ENCODE measurements at places on chromosomes 12 and 14.

DNA sequence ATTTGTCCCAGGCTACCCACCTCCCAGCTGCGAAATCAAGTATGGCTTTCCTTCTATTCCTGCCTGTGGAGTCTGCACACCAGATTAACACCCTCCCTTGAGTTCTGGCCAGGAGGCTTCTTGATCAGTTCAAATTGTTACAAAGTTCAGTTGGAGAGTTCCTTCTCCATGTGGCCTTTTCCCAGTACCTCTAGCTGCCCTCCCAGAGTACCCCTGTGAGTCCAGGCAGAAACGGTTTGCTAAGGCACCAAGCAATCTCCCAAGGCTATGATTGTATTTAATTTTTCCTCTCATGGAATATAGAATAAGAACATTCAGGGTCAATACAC is 49.7 kb upstream of the ERGIC2 start:
- no peak for DNase-seq

GRCh38 chr12:104507672-104508071 is 50.9 kb downstream of the CHST11 start:
- no peak for DNase-seq

DNA sequence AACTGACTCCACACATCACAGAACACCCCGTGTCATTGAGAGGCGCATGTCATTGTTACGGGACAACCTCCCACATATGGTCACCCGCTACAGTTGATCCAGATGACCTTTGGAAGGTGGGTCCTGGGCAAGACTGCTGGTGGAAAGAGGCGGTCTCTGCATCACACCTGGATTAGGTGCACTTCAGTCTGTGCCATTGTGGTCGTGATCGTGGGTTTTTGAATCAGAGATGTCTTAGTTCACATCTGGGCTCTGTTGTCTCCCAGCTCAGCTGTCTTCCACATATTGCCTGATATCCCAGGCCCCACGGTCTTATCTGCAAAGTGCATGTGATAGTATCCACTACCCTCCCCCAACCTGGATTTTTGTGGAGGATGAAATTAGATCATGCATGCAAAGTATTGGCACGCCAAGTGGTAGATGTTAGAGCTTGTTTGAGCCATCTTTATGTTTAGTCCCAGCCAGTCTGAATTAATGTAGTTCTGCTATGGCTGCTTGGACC is 208.7 kb upstream of the FOXN3 start:
- DNase-seq, result no peak

DNA sequence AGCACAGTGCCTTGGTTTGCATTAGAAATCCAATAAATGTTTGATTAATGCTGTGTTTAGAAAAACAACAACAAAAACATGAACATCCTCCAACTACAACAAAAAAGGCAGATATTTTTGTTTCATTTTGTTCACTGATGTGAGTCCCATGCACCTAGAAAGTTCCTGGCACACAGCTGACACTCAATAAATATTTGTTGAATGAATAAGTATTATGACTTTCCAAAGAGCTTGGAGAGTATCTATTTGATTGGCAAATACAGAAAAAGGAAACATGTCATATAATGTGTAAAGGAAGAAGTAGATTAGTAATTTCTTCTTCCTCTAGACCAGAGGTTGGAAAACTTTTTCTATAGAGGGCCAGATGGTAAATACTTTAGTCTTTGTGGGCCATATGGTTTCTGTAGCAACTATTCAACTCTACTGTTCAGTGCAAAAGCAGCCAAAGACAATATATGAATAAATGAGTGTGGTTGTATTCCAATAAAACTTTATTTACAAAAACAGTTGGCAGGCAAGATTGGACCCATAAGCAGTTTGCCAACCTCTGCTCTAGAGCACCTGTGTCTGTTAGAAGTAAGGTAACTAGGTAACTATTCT is 312.3 kb upstream of the DIO2 start:
- no peak for DNase-seq

GRCh38 chr12:64270411-64270810 is 48.3 kb upstream of the KICS2 start:
- DNase-seq, result no peak

DNA sequence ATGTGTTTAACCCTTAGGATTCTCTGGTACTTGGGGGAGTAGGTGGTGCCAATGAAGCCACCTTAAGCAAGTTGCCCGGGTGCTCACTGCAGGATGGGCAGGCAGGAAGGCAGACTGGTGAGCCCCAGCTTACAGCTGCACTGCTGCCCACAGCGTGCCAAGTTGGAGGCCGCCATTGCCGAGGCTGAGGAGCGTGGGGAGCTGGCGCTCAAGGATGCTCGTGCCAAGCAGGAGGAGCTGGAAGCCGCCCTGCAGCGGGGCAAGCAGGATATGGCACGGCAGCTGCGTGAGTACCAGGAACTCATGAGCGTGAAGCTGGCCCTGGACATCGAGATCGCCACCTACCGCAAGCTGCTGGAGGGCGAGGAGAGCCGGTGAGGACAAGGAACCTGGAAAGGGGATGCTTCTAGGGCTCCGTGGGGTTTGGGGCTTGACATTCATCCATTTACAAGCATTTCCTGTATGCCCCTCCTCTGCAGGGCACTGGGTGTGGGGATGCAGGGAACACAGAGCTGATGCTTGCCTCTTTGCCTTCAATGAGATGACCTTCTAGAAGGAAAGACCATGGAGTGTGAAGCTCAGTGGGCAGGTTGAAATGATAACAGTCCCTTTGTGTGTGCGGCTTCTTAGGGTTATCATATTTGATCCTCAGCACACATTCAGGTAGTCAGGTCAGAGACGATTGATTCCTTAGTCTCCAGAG is 12.4 kb downstream of the KRT7 start:
- DNase-seq, result no peak

GRCh38 chr12:51975196-51975595 is 23.7 kb downstream of the ACVR1B start:
- no peak for DNase-seq

DNA sequence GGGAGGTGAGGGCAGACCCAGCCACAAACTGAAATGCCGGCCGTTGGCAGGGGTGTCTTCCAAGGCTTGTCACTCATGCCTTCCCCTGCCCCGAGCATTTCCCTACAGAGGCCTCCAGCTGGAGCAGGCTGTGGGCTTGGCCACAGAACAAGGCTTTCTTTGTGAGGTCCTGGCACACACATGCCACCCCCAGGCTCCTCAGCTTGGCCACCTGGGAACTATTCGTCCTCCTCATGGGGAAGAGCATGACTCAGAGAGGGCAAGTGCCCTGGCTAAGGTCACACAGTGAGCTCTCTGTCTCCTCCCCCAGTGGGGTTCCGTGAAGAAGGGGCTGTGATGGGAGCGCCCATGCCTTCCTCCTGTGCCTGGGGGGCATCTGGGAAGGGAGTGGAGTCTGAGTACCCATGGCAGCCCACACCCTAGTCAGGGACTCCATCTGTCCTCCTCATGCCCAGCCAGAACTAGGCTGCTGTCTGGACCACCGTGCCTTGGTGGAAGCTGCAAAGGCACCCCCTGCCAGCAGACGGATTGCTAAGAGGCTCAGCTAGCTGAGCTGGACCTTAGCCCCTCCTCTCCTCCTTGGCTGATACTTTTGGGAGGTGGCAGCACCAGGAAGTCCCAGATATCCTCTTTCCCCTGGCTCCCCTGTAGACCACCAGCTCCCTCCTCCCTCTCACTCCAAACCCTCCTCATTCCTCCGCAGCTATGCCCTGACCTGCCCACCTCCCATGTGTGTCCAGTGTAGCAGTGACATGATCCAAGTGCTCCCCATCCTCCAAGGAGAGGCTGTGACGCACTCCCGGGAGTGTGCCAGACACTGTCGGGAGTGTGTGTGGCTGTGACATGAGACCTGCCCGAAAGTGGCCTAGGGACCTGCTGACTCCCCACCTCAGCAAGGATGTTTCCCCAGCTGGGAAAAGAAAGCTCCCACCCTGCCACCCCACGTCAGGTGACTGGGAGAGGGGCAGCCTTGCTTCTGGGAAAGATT is 21.4 kb downstream of the ABCB9 start:
- no peak for DNase-seq

GRCh38 chr14:54443981-54444380 is 2.8 kb upstream of the CNIH1 start:
- DNase-seq, result no peak

- no peak for DNase-seq
Measured at GRCh38 chr12:9796346-9796745, 30.9 kb upstream of the KLRF1 start.

DNA sequence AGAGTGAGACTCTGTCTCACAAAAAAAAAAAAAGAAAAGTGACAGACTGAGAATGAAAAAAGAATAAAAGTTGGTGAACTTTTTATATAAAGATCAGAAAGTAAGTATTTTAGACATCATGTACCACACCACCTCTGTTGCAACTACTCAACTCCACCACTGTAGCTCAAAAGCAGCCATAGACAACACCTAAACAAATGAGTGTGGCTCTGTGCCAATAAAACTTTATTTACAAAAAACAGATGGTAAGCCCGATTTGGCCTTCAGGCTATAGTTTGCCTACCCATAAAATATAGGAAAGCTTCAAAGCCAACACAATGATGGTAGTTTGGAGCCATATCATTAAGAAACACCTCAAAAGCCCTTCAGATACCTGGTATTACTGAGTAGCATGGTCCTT is 154.5 kb upstream of the FOXN3 start:
- DNase-seq, result no peak

DNA sequence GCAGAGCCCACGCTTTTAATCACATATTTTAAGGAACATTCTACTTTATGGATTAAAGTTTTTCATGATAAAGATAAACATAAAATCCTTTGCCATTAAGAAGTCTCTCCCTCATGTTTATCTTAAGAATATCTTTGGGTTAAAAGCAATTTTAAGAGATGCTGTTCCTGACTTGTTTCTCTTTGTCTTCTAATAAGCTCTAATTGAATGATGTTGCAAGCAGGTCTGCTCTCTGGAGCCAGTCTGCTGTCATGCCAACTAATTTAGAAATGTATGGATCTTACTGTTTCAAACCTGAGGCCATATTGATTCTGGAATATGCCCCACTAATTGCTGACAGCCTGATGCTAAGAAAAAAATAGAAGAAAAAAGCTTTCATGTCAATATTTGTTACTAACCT is 173.6 kb downstream of the TTC8 start:
- no peak for DNase-seq

DNA sequence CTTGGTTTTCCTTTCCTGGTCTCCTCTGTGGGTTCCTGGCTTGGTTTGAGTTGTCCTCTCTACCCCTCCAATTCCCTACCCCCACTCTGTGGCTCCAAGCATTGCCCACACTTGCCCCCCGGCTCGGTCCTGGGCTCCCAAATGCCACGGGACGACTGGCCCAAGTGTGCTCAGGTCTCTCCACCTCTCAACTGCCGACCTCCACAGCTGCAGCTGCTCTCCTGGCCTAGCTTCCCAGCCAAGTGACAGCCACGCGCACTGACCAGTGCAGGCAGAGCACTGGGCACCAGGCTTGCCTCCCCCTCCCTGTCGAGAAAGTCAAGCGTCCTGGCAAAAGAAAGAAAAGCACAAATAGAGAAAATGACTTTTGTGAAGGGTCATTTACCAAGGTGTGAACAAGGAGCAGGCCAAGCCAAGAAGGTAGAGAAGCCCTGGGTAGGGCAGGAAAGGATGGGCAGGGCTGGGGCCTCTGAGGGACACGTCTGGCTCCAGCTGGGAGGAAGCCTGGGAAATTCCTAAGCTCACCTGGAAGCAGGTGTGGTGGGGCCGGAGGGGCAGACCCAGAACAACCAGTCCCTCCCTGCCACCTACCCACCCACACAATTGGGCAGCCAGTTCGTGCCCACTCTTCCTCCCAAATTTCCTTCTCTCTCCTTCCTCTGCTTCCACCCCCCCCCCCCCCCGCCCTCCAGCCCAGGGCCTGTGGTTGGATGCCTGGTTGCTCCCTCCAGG is 1.8 kb upstream of the CEP170B start:
- no peak for DNase-seq
